Stimulated activated CD8-positive, alpha-beta memory T cell treated with anti-CD3 and anti-CD28 coated beads, Interleukin-2, amount 100 ng/mL, for 48 hours (primary cell): ENCODE measurements at places on chromosomes 4 and X.
A peak's percentile ranks its signal among the peaks of the same experiment; 100 is the strongest.

DNA sequence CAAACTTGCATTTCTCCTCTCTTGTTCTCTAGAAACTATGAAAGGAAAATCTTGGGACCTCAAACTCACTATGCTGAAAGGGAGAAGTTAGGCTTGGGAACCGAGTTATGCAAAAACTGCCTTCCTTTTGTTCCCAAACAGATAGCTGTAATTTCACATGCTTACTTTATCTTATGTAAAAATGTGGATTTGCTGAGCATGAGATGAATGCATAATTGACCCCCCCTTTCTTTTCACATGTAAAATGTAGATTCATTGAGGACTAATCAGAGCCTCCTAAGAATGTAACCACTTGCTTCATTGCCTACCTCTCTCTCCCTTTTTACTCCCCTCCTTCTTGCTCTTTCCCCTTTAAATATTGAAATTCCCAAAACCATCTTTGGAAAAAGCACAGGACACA, 18.0 kb downstream of the TBC1D9 start:
- no peak for DNase-seq

- DNase-seq, result no peak
These were observed 118.0 kb downstream of the SHISA3 start for GRCh38 chr4:42515156-42515884.

- no peak for DNase-seq
These were observed 43.1 kb downstream of the CXXC4 start for GRCh38 chr4:104451573-104451972.

DNA sequence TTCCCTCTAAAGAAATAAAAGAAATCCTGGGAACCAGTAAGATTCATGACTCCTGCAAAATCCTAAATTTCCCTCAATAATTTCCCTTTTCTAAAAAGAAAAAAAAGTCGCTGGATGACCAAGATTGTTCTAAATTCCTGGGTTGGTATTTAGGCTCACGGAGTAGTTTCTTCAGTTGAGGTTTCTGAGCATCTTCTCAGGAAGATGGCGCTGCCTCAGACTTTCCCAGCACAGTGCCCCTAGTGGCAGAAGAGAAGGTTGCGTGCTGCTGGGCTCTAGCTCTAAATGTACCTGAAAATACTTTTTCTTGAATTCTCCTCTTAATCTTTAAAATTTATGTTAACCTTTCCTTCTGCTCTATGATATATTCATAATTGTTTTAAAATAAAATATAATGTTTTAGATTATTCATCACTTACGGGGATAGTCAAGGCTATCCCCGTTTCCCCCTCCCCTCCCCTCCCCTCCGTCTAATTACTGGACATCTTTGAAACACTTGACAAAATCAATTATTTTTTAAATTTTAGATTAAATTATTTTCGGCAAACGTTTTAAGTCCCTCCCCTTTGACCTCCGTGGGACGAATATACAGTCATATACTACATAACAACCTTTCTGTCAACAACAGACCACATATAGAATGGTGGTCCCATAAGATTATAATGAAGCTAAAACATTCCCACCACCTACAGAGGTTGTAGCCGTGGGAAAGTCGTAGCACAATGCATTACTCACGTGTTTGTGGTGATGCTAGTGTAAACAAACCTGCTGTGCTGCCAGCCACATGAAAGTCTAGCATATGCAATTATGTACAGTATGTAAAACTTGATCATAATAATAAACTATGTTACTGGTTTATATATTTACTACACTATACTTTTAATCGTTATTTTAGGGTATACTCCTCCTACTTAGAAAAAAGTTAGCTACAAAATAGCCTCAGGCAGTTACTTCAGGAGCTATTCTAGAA, 41.0 kb upstream of the GATB start:
- DNase-seq, result peak; percentile 30

GRCh38 chr4:157838366-157838765, 334.5 kb downstream of the GASK1B start:
- no peak for DNase-seq

DNA sequence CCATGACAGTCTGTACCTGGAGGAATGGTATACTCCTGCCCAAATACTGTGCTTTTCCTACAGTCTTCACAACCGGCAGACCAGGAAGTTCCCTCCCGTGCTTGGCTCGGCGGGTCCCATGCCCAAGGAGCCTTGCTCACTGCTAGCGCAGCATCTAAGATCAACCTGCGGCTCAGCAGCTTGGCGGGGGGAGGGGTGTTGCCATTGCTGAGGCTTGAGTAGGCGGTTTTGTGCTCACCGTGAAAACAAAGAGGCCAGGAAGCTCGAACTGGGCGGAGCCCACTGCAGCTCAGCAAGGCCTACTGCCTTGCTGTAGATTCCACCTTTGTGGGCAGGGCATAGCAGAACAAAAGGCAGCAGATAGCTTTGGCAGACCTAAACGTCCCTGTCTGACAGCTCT, 152.7 kb downstream of the TEX11 start:
- peak; percentile 29 for DNase-seq

GRCh38 chr4:138178566-138178965, 63.6 kb downstream of the SLC7A11 start:
- no peak for DNase-seq

GRCh38 chrX:149511081-149511480, 6.0 kb upstream of the IDS start:
- DNase-seq, result no peak

DNA sequence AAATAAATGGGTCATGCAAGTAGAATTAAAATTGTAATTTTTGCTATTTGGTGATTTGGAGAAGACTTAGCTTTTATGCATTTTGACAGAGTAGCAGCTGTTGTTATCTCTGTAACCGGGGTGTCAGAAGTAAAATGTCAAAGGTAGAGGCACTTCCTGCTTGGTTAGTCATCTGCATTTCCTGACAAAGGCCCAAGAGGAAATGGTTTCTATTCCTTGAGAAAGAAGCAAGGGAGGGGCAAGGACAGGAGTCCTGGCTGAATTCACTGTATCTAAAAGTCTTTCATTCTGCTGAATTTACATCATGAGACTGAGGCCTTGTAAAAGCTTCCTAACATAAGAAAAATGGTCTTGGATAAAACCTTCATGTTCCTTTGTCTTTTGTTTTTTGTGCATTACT, 550.9 kb upstream of the BOD1L1 start:
- no peak for DNase-seq

- no peak for DNase-seq
These were observed 9.7 kb upstream of the IQCM start for GRCh38 chr4:149825336-149825735.

DNA sequence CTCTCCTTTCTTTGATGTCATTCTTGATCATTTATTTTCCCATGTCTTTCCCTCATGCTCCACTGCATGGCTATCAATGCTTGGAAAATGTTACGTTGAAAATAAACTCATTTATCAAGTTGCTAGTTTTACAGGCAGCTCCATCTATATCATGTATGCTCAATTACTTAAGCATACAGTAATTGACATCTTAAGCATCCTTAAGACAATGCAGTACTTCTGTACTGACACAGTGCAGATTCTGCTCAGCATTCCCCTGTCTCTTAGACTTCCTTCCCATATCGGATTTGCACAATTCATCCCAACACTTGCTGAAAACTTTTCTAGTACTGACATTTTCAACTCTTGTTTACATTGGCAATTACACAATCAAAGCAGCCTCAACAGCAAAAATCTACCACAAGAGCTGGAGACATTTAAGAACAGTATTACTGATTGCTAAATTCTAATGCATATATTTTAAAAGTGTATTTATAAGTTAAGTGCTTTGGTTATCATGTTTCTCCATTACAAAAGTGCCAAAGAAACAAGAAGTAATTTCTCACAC, 165.6 kb downstream of the ATP10D start:
- DNase-seq, result no peak

DNA sequence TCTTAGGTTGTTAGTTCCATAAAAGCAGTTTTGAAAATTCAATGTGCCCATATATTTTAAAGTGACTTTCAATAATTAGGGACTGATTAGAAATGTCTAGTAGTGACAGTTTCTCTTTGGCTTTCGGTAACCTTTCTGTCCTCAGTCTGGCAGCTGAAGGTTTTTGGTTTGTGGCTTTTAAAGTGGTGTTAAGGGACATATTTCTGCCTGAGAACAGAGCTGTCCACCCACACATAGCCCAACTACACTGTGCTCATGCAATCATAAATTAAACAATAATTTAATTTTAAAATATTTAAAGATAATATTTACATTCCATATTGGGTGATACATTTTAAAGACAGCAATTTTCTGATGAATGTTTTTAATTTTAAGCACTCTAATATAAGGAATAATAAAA, 335.0 kb upstream of the TENM3 start:
- no peak for DNase-seq

- DNase-seq, result no peak
These were observed 11.1 kb upstream of the SEC24D start for GRCh38 chr4:118846979-118847378.

- DNase-seq, result no peak
These were observed 129.0 kb upstream of the STX18 start for GRCh38 chr4:4670869-4671268.

- no peak for DNase-seq
These were observed 29.0 kb upstream of the ERVMER34-1 start for GRCh38 chr4:52780206-52780605.

GRCh38 chrX:122625821-122626220, 558.3 kb upstream of the GRIA3 start:
- DNase-seq, result no peak

GRCh38 chrX:72100824-72101351, 30.8 kb downstream of the RTL5 start:
- peak; percentile 43 for DNase-seq

DNA sequence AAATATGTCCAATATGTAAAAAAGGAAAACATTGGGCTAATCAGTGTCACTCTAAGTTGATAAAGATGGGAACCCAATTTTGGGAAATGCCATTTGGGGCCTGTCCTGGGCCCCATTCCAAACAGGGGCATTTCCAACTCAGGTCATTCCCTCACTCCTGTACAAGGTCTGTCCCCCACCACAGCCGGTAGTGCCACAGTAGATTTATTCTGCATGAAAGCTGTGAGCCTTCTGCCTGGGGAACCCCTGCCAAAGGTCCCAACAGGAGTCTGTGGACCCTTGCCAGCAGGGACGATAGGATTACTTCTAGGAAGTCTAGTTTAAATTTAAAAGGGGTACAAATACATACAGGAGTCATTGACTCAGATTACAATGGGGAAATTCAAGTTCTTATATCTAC, 317.6 kb upstream of the GNPDA2 start:
- no peak for DNase-seq

- DNase-seq, result no peak
These were observed 130.5 kb upstream of the MXRA5 start for GRCh38 chrX:3476973-3477372.

DNA sequence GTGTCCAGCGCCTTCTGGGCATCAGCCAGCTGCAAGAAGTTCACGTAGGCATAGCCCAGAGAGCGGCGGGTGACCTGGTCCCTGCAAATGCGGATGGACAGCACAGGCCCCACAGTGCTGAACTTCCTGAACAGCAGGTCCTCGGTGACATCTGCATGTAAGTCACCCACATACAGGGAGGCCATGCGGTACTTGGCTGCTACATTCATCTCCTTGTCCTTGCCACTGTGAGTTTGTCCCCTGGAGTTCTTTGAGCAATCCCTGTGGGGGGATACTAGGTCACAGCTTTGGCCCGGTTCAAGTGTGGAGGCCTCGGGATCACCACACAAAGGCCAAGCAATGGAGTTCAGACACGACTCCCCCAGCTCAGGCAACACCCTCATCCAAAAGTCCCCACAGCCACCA, 776 bp downstream of the PABPC4L start:
- DNase-seq, result no peak

GRCh38 chrX:12174358-12174757, 36.1 kb downstream of the FRMPD4 start:
- no peak for DNase-seq

GRCh38 chr4:185457136-185457535, 14.4 kb downstream of the CCDC110 start:
- DNase-seq, result no peak

DNA sequence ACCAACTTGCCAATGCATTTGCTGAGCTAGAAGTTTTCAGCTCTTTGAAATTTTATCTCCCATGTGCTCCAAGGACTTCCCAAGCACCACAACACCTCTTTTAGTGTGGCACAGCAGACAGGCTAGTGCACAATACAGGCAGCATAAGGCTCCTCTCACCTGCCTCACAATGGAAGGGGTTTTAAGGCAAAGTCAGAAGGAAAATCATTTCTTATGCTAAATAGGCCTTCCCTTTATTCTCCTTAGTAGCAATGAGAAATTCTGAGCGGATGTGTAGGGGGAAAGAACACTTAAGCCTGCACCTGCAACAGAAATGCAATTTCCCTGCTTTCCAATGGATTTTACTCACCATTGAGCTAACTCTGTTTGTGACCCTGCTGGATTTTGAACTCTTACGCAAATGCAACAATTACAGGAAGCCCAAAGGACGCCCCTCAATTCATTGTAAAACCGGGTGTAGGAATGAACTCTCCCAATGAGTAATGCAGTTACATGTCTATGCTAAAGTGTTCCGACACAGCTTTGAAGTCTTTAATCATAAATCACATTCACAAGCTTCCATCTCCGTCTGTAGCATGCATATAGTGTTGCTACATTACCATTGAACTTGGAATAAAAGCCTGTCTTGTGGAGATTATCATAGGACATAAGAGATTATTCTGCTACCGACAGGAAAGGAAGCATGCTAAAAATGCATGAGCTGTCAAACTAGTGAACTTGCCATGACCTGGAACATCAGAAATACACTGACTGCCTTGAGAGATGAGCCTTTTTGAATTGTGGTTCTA, 1084.9 kb downstream of the RPA4 start:
- DNase-seq, result no peak

DNA sequence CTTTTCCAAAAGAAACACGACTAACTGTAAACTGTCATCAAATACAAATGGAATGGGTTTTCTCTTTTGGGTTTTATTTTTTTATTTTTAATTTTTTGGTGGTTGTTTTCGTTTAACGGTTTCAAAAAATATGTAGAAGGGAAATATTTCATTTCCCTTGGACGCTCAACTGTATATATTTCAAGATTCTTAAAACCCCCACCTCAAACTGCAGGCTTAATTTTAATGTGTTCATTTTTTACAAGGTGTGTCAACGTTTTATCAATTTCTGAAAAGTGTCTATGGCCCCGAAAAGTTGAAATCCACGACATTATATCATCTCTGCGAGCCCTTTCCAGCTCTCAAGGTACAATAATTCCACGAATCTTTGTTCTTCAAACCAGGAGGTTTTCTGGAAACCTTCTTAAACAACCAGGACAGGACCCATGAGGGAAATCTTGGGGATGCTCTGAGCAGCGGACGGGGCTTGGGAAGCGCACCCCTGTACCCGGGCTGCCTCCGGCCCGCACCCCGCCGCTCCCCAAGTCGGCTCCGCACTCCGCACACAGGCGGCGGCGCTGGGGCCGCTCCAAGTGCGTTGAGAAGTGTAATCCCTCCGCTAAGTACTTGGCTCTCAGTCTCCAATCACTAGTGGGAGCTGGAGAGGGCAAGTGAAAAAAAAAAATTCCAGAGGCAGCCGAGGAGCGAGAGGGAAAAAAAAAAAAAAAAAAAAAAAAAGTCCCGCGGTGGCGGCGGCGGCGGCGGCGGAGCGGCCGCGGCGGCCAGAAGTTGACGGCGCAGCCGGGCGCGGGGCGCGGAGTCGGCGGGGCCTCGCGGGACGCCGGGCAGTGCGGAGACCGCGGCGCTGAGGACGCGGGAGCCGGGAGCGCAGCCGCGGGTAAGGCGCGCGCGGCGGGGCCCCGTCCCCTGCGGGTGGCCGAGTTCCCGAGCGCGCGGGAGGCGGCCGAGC, at the start of gene BMPR1B:
BMPR1B (plus strand) TSS at position 764 of the 949 bp plus-strand sequence. CDS start 346,470 bp downstream, outside the sequence.
- DNase-seq, result no peak
